A549 treated with GW870086 at 1 μM for 4 hours (cell line): ENCODE measurements at places on chromosomes 4 and X. TPM values are rescaled to one million over a fixed set of nuclear protein-coding genes. Genes with fewer than 3 reads are reported as not detected.

Gene TRIM60
- not detected in 5 replicates for total RNA-seq

Gene PCDH11X
- not detected in 5 replicates for total RNA-seq

Gene PASD1
- not detected in 5 replicates for total RNA-seq

Gene CYLC1
- total RNA-seq = not detected in 5 replicates

Gene TASL
- total RNA-seq = not detected in 5 replicates

Gene VEGFC
- 10.7 to 13.8 TPM (median 12.3 TPM) in 5 replicates for total RNA-seq

Gene HPSE
- 1.3 to 1.9 TPM (median 1.5 TPM) in 5 replicates for total RNA-seq

Gene SLBP
- 68.5 to 72.2 TPM (median 71.6 TPM) in 5 replicates for total RNA-seq

Gene CCKAR
- total RNA-seq = not detected in 5 replicates

Gene FAM241A
- total RNA-seq = 0.54 to 0.91 TPM (median 0.90 TPM) in 5 replicates

Gene CSAG1
- total RNA-seq = 0.17 to 0.45 TPM (median 0.26 TPM) in 4 of 5 replicates, not detected in the other

Gene SOD3
- not detected in 5 replicates for total RNA-seq

Gene RNF150
- total RNA-seq = 0.13 to 0.42 TPM (median 0.30 TPM) in 5 replicates

Gene NXF2B
- total RNA-seq = not detected in 5 replicates

Gene ABLIM2
- total RNA-seq = 3.3 to 5.4 TPM (median 5.0 TPM) in 5 replicates

Gene PHEX
- 0.30 to 0.48 TPM (median 0.44 TPM) in 5 replicates for total RNA-seq

Gene EREG
- total RNA-seq = 14.3 to 28.3 TPM (median 21.8 TPM) in 5 replicates

Gene TEX13B
- not detected in 5 replicates for total RNA-seq

Gene KIT
- total RNA-seq = not detected in 5 replicates

Gene IL1RAPL2
- total RNA-seq = not detected in 5 replicates

Gene SPARCL1
- not detected in 5 replicates for total RNA-seq

Gene CITED1
- total RNA-seq = 0.90 to 2.6 TPM (median 1.5 TPM) in 5 replicates

Gene RTL5
- total RNA-seq = 1.8 to 2.5 TPM (median 2.1 TPM) in 5 replicates

Gene TLR6
- total RNA-seq = 1.8 to 3.3 TPM (median 2.7 TPM) in 5 replicates

Gene RBMXL3
- not detected in 5 replicates for total RNA-seq

Gene VCX3A
- not detected in 5 replicates for total RNA-seq

Gene SGCB
- total RNA-seq = 17.5 to 18.9 TPM (median 18.2 TPM) in 5 replicates

Gene FRMPD4
- total RNA-seq = 0.02 to 0.07 TPM (median 0.05 TPM) in 4 of 5 replicates, not detected in the other

Gene PABPC4L
- 0.03 to 0.10 TPM (median 0.06 TPM) in 4 of 5 replicates, not detected in the other for total RNA-seq

Gene NSG1
- 7.2 to 10.4 TPM (median 9.6 TPM) in 5 replicates for total RNA-seq

Gene RP2
- total RNA-seq = 7.5 to 12.4 TPM (median 11.3 TPM) in 5 replicates

Gene NLRP2B
- not detected in 5 replicates for total RNA-seq

Gene MSX1
- total RNA-seq = 4.8 to 9.4 TPM (median 8.7 TPM) in 5 replicates

Gene CA5B
- total RNA-seq = 1.8 to 3.8 TPM (median 3.0 TPM) in 5 replicates

Gene PDCL2
- total RNA-seq = not detected in 5 replicates

Gene TRMT10A
- 2.9 to 4.5 TPM (median 3.5 TPM) in 5 replicates for total RNA-seq

Gene SEL1L3
- total RNA-seq = 23.9 to 26.0 TPM (median 24.9 TPM) in 5 replicates

Gene NLGN4X
- total RNA-seq = 0.02 TPM in 1 of 5 replicates, not detected in the others
